ENCODE measurements at places on chromosomes 4 and X.

GRCh38 chr4:7209699-7210098, 17.4 kb downstream of the SORCS2 start:
- no peak for DNase-seq

GRCh38 chr4:118835571-118836300, at the start of gene SEC24D:
Gene SEC24D, minus strand, starts transcription at chr4:118836126. Its CDS starts 2,430 bp downstream, at chr4:118833696.
- DNase-seq = peak; percentile 94

DNA sequence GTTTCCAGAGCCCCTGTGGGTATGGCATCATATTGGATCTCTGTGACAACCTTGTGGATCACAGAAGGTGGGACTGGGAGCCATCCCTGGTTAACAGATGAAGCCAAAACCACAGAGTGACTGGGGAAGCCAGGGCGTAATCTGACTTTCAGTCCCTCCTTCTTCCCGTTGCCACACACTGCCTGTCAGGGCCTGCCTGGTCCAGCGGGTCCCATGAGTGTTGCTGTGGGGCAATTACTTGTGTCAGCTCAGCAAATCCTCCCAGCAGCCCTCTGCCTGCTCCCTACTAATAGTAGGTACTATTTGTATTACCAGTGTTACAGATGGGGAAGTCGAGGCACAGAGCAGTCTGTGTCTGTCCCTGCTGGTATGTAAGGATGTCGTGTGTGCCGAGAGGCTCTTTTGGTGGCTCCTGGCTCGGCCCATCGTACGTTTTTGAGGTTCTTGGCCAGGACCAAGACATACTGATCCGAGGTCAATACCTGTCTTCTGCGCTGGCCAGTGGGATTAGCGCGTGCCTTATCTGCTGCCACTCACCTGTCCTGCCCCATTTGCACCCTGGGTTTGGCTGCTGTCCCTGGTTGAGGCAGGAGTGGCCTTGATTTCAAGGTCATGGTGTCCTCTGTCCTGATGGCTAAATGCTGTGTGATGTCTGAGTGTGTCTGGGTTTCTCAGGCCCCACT, 5.7 kb downstream of the NSG1 start:
- DNase-seq = no peak

GRCh38 chr4:7971159-7971631, 31.5 kb upstream of the AFAP1 start:
- no peak for DNase-seq

DNA sequence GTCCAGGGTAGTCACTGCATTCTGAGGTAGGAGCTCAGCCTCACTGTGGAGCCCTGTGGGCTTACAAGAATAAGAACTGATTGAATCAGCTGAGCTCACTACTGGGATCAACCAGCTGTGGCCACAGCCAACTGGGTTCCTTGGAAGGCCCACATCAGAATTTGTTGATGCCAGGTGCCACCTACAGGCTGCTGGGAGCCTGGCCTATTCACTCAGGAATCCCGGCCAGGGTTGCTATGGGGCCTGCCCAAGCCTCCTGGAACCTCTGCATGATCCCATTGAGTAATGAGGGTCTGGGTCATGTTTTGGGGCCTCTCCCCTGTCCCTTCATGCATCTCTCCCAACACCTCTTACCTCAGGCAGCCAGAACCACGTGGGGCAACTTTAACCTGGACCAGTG, 53.9 kb upstream of the KIAA1210 start:
- DNase-seq = no peak

- no peak for DNase-seq
Measured at GRCh38 chr4:8732681-8733243, 138.9 kb downstream of the HMX1 start.

- DNase-seq = no peak
Measured at GRCh38 chr4:74944354-74944793, 11.5 kb downstream of the PARM1 start.

GRCh38 chr4:6746721-6747293, 30.8 kb downstream of the BLOC1S4 start:
- no peak for DNase-seq

- DNase-seq = peak; percentile 50
Measured at GRCh38 chrX:51395810-51396728, 63.4 kb downstream of the NUDT10 start.

Data from ecto neural progenitor cell (in vitro differentiated cells).